ENCODE measurements at places on chromosomes 2 and 18. TPM values are rescaled to one million over a fixed set of nuclear protein-coding genes. Genes with fewer than 3 reads are reported as not detected.

TCF23 gene
- not detected for total RNA-seq

SLC16A14 gene
- 2.0 TPM for total RNA-seq

GALNT13 gene
- 0.13 TPM for total RNA-seq

TEX44 gene
- total RNA-seq: not detected

SDC1 gene
- 0.32 TPM for total RNA-seq

GAD1 gene
- total RNA-seq: 0.46 TPM

ZBTB7C gene
- total RNA-seq: 8.0 TPM

CCDC148 gene
- total RNA-seq: 0.30 TPM

PLGLB2 gene
- total RNA-seq: 0.97 TPM

FAM237A gene
- total RNA-seq: 1.9 TPM

PROM2 gene
- 0.83 TPM for total RNA-seq
